Fibroblast of skin of abdomen (primary cell): ENCODE measurements at places on chromosomes 5 and 9.
A peak's percentile ranks its signal among the peaks of the same experiment; 100 is the strongest.

GRCh38 chr5:5278815-5279381 lies 138.8 kb downstream of the ADAMTS16 start:
- no peak for DNase-seq

GRCh38 chr5:5421149-5421960 lies 1.1 kb upstream of the ICE1 start:
- DNase-seq: peak; percentile 10

DNA sequence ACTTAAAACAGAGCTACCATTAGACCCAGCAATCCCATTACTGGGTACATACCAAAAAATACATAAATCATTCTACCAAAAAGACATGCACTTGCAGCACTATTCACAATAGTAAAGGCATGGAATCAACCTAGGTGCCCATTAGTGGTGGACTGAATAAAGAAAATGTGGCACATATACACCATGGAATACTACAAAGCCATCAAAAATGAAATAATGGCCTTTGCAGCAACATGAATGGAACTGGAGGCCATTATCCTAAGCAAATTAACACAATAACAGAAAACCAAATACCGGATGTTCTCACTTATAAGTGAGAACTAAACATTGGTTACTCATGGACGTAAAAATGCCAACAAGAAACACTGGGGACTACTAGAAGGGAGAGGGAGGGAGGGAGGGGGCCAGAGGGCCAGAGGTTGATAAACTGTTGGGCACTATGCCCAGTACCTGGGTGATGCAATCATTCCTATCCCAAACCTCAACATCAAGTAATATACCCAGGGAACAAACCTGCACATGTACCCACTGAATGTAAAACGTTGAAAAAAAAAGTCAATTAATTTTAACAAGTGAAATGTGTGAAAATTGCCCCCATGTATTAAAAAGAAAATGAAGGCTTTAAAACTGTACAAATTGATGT lies 24.5 kb upstream of the GPR150 start:
- no peak for DNase-seq

DNA sequence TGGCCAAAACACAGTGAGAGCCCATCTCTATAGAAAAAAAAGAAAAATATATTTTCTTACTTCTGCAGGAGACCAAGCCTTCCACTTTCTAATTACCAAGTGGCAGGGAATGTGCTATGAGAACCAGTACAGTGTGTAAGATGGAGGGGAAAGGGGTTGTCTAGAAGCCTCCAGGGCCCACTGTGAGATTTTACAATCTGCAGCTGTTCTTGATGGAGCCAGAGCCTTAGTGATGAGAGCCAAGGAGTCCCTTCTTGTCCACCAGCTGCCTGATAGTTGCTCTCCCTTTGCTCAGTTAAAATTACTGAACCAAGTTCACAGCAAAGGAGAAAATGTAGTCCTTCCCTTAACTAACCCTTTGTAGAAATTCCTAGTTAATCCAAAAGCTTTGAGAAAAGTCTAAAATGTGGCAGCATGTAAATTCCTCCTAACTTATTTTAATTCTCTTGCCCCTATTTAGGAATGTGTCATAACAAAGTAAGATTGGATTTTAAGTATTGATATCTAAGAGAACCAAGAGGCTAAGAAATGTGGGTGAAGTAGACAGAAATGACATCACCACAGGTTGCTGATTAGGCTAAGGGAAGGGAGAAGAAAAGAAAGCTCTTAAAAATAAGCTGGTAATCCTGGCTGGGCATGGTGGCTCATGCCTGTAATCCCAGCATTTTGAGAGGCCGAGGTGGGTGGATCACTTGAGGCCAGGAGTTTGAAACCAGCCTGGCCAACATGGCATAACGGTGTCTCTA lies 19.3 kb downstream of the SRP19 start:
- DNase-seq: no peak

- peak; percentile 93 for DNase-seq
Measured at GRCh38 chr9:16030528-16031185, 477.8 kb downstream of the CCDC171 start.
